ENCODE measurements at places on chromosomes 2 and 18. TPM values are rescaled to one million over a fixed set of nuclear protein-coding genes. Genes with fewer than 3 reads are reported as not detected.

The RPS27A gene
- 395 TPM for total RNA-seq

The GAREM1 gene
- total RNA-seq = 10.0 TPM

The CTIF gene
- total RNA-seq = 84.3 TPM

The RAPH1 gene
- 20.6 TPM for total RNA-seq

- DNase-seq = no peak
Measured at GRCh38 chr18:14933964-14934363, 186.0 kb downstream of the ANKRD30B start.

- DNase-seq = no peak
Measured at GRCh38 chr2:45575881-45576280, 35.2 kb downstream of the SRBD1 start.

DNA sequence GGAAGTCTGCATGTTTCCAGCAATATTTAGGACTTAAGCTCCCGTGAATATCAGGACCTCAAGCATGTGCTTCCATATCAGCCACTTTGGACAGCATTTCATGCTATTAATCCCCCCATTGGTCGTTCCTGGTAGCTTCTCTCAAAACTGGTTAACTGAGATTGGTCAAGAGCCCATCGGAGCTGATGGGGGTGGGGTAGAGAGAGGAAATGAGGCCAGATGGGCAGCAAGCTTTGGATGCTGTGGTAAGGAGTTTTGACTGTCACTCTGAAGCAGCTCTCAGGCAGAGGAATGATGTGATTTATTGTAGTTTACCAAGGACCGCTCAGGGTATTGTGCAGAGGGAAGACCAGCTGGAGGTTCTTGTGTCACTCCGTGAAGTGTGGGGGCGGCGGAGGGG lies 81.8 kb downstream of the FAM168B start:
- DNase-seq = no peak

All from cardiac septum (tissue), 1 donor.